NCI-H187 treated with DMSO at 0.1 percent for 48 hours (cell line): ENCODE measurements at places on chromosomes 16 and 17.

DNA sequence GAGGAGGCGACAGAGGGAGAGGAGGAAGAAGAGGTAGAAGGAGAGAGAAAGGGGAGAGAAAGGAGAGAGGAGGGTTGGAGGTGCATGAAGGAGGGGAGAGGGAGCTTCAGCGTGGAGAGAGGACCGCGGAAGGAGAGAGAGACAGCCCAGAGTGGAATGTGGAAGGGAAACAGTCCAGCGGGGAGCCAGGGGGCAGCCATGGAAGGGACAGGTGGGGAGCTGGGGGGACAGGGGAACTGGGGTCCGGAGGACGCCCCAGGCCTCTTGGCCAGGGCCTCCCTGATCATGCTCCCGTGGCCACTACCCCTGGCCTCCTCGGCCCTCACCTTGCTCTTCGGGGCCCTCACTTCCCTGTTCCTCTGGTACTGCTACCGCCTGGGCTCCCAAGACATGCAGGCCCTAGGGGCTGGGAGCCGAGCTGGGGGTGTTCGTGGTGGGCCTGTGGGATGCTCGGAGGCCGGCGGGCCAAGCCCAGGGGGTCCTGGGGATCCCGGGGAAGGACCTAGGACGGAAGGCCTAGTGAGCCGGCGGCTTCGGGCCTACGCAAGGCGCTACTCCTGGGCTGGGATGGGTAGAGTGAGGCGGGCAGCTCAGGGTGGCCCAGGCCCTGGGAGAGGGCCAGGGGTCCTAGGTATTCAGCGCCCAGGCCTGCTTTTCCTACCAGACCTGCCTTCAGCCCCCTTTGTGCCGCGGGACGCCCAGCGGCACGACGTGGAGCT lies 759 bp downstream of the ASPHD1 start:
- DNase-seq = no peak

DNA sequence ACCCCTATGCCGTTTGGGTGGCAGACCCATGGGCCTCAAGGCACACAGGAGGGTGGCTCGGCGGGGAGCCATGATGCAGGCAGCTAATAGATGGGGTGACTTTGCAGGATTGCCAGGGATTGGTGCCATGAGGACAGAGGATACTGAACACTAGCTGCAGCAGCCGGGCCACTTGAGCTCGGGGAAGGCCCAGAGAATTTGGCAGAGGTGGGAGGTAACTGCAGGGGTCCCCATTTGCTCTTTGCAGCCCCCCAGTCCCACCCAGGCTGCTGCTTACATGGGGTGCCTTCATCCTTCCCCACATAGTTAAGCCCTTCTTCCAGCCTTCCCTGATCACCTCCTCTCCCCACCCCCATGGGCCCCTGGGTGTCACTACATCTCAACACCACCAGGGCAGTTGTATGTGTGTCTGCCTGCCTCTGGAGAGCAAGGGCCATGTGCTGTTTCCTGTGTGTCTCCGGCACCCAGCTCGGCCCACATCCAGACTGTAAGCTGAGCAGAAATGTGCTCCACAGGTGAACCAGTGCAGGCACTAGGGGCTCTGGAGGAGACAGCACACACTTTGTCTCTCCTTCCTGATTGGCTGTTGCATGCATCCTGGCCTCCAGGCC lies 52.0 kb downstream of the SREBF1 start:
- no peak for DNase-seq

- no peak for DNase-seq
These were observed 793 bp upstream of the IRX3 start for GRCh38 chr16:54287131-54288029.

- DNase-seq = no peak
These were observed 91.4 kb downstream of the SYCE1L start for GRCh38 chr16:77290451-77291115.

DNA sequence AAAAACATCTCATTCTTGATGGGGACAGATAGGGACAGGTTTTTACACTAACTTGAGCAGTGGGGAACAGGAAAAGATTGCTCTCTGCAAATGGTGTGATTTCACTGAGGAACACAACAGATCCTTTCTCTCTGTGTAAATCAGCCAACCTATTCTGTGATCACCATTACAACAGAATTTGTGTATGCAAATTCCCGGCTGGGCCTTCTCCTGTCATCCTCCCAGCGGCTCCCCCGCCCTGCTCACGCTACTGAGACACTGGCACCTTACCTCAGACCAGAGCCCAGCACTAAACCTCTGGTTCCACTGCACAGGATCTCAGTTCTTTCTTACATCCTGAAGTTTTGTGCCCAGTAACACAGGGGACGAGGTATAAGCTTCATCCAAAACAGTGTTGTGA lies 97.0 kb upstream of the FA2H start:
- DNase-seq = no peak

- no peak for DNase-seq
These were observed 6.2 kb downstream of the ADCY9 start for GRCh38 chr16:4110065-4110464.

GRCh38 chr16:72536723-72537435 lies 364.9 kb upstream of the PMFBP1 start:
- DNase-seq = no peak

- DNase-seq = no peak
These were observed 44.5 kb downstream of the ZNRF1 start for GRCh38 chr16:75043175-75043895.

DNA sequence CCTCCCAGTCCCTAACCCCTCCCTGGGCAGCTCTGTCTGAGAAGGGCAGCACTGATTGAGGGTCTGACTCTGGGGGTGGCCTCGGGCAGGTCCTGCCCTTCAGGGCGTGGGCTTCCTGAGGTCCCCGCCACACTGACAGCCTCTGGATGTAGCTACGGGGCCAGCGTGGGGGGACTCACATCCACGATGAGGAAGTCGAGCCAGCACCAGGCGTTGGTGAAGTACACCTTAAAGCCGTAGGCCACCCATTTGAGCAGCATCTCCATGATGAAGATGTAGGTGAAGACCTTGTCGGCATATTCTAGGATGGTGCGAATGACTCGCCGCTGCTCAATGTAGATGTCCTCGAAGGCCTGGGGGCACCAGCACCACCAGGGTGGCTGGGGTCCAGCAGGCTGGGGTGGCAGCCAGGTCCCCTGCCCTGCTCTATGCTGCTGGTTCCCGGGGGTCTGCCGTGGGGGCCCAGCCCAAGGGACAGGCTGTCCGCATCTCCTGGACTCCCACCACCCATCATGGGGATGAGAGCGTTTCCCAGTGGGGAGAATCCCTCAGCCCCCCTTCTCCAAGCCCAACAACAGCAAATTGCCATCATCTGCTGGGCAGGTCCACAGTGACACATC lies 15.7 kb upstream of the CD79B start:
- no peak for DNase-seq

- DNase-seq = no peak
These were observed 145.8 kb downstream of the SLC39A11 start for GRCh38 chr17:72946696-72947095.

DNA sequence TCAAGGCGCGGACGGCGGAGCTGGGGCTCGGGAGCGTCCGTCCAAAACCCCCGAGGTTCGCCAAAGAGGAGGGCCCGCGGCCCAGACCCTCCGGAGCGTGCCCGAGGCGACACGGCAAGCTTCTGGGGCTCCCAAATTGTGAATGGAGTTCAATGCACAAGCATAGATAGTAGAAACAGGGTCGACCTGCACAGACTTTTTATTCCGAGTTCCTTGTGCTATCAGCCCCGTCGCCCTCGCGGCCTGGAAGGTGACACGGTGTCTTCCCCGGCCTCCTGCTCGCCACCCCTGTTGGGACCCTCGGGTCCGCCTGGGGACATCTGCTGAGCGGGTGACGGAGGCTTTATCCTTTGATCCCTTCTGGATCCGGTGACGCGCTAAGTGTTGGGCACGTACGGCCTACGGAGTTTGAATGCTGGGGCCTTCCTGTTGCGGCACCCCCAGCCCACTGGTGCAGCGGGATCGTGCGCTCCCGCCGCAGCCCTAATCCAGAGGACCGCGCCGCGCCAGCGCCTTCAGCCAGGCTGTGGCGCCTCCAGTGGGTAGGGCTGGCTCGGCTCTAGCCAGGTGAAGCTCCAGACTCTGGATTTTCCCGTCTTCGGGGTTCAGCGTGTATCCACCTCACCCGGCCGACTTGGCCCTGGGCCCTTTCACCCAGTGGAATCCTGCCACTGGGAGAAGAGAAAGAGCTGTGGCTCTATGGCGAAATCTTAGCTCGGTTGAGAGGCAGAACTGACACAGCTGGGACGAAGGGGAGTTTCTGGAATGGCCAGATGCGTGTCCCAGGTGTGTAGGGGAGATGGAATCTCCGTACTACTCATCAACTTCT lies 17.0 kb upstream of the NTN1 start:
- DNase-seq = no peak

DNA sequence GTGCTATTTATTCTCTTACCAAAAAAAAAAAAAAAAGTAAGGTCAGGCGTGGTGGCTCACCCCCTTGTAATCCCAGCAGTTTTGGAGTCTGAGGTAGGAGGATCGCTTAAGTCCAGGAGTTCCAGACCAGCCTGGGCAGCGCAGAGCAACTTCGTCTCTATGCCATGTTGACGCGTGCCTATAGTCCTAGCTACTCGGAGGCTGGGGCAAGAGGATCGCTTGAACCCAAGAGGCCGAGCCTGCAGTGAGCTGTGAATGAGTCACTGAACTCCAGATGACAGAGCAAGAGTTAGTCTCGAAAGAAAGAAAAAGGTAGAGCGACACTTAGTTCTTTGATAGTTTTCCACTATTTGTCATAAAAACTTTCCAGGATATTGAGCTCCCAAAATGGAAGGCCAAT lies 1.4 kb upstream of the TENT4B start:
- no peak for DNase-seq

DNA sequence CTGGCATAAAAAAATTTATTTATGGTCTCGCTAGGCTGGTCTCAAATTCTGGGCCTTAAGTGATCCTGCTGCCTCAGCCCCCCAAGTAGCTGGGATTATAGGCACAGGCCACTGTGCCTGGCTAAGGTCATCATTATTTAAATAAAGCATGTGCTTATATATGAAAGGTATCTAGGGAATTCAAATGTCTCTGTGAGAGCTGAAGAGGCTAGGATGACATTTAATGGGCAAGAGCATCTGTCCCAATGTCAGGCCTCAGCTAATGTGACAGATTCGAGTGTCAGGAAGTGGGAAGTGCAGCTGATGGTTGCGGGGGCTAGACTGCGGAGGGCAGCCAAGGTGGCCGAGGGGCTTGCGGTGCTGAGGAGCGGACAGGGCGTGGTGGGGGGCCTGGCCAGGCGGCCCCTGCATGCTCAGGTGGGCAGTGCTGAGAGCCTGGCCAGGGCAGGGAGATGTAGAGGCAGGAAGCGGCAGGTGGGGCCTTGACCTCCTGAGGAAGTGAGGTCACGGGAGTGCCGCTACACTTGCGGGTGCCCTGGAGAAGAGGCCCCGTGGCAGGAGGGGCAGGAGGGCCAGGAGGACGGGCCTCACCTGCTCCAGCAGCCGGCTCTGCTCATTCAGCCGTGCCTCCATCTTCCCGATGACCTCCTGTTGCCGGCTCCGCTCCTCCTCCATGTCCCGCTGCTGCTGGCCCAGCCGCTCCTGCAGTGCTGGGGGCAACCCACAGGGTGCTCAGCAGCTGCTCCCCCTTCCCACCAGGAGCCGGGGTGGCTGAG lies 12.6 kb upstream of the MRPL38 start:
- no peak for DNase-seq
